ENCODE measurements at places on chromosomes 3 and 15. TPM values are rescaled to one million over a fixed set of nuclear protein-coding genes. Genes with fewer than 3 reads are reported as not detected.

VPS8 gene
- 29.3 TPM for total RNA-seq

MAPK6 gene
- total RNA-seq, result 72.6 TPM

MEGF11 gene
- total RNA-seq, result 0.64 TPM

CCDC39 gene
- total RNA-seq, result 0.43 TPM

CNTN3 gene
- total RNA-seq, result not detected

B3GNT5 gene
- total RNA-seq, result 1.3 TPM

GLDN gene
- not detected for total RNA-seq

CMTM8 gene
- not detected for total RNA-seq

SMAD6 gene
- 0.16 TPM for total RNA-seq

DNA sequence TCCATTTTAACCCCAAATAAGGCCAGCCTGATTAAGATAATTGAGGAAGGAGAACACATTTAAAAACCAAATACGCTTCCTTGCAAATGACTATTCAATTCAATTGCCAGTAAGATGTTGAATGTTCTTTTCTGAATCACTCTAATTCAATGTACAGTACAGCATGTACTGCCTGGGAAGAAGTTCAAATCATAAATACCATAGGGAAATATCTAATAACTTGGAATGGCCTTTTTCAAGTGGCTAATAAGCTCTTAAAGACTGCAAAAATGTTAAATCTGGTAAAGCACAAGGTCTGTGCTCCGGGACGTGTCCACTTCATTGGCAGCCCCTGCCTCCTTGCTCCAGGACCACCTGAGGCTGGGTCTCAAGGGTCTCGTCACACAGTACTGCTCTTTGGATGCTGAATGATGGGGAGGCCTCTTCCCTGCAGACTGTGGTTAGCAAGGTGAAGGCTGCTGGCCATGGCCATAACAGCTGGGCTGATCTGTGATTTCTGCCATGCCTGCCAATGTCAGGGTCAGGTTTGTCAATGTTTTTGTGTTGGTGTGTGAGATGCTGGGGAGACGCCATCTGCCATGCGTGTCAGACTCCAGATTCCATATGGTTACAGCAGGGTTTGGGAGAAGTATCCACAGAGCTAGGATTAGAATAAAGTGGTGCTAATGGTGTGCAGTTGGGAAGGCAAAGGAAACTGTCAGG, 300.5 kb downstream of the ADAMTS17 start:
- no peak for DNase-seq

GRCh38 chr3:45923755-45924154, 19.5 kb upstream of the CXCR6 start:
- no peak for DNase-seq

DNA sequence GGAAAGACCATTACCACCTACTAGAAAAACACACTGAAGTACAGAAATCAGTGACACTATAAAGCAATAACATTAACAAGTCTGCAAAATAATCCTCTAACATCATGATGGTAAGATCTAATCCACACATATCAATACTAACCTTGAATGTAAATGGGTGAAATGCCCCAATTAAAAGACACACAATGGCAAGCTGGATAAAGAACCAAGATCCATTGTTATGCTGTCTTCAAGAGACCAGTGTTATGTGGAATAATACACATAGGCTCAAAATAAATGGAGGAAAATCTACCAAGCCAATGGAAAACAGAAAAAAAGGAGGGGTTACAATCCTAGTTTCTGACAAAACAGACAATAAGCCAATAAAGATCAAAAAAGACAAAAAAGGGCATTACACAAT, 13.5 kb downstream of the OR5K3 start:
- no peak for DNase-seq

DNA sequence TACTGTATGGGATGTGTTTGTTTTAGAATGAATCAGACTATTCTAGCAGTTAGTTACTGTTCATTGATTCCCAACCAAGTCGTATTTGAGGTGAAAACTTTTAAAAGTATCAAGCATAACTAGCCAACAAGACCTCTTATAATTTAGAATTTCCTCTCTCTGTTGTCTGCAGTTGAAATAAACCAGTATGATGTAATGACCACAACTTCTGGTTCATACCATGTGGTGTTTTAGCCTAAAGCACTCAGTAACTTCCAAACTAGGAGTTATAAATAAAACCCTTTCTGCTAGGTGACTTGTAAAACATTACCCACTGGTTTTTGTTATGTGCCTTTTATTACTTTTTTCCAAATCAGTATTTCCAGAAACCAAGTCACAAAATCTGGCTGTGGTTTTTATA, 19.8 kb upstream of the P2RY12 start:
- no peak for DNase-seq

DNA sequence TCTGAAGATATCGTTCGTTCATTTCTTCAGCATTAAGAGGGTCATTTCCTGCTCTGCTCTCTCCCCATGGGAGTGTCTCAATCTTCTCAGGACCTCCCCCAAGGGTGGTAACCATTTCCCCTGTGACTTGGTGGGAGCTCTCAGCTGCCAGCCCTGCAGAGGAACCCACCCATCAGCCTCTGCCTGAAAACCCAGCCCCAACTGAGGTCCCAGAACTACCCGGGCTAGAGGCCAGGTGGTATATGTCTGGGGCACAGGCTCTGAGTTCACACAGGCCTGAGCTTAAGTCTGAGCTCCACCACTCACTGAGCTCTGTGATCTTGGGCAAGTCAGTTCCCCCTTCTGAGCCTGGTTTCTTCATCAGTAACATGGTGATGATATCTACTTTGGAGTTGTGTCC, 10.0 kb upstream of the ATP2B2 start:
- DNase-seq, result no peak

DNA sequence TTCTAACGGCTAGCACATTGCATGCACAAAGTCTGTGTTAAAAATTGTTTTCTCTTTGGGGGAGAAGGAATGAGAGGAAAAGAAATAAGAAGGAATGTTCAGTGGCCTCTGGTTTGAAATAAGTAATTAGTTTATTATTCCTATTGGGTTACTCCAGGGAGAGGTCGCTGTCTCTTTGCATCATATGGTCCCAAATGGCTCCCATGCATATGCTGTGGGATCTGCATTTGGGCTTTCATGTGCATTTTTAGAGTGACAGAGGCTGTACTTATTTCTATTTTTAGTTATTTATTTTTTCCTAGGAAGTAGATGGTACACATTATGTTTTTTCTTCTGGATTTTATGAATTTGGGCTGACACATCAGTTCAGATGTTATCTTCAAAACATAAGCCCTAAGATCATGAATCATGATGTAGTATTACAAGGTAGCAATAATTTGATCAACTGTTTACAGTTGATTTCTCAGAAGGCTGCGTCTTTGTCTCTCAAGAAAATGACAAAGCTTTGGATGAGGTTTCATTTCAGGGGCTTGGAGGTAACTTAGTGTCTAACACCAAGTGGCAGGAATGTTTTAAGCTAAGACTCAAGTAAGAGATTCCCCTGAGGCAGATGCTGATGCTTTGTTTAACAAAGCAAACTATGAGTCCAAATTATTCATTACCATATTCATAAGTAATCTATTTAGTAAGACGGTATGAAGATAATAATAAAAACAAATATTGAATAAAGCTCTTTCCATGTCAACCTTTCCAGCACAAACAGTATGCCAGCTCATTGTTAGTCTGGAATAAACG, 247.7 kb downstream of the NSUN3 start:
- DNase-seq, result no peak

Measured in GM12878 (cell line).